ENCODE measurements at places on chromosomes 7 and 10.

DNA sequence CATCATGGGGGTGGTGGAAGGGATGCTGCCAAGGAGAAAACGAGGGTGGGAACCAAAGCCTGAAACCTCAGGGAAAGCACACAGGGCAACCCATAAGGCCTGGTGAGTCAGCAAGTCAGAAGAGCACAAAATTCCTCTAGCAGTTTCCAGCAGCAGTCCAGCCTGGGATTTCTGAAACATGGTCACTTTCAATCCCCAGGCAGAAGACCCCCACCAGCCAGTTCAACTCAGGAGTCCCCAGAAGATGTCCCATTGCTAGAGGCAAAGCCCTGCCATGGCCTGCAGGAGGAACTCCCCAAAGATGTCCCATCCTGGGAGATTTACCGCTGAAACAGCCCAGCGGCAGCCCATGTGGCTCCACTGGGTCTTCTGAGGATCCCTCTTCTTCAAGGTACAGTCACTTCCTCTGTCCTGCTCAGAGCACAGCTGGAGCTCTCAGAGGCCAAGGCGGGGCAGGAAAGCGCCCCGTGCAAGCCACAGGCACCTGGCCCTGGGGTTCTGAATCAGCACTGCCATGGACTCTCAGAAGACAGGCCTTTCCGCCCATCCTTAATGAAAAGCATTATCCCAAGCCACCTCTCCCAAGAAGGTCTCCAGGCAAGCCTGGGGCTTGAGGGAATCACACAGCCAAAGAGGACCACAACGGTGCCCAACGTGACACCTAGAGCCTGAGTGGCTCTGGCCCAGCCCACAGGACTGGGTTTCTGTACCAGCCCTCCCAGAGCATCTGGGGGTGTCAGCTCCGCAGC lies 196.9 kb downstream of the GRID1 start:
- DNase-seq: no peak

GRCh38 chr10:116158036-116158435 lies 115.0 kb downstream of the GFRA1 start:
- no peak for DNase-seq

DNA sequence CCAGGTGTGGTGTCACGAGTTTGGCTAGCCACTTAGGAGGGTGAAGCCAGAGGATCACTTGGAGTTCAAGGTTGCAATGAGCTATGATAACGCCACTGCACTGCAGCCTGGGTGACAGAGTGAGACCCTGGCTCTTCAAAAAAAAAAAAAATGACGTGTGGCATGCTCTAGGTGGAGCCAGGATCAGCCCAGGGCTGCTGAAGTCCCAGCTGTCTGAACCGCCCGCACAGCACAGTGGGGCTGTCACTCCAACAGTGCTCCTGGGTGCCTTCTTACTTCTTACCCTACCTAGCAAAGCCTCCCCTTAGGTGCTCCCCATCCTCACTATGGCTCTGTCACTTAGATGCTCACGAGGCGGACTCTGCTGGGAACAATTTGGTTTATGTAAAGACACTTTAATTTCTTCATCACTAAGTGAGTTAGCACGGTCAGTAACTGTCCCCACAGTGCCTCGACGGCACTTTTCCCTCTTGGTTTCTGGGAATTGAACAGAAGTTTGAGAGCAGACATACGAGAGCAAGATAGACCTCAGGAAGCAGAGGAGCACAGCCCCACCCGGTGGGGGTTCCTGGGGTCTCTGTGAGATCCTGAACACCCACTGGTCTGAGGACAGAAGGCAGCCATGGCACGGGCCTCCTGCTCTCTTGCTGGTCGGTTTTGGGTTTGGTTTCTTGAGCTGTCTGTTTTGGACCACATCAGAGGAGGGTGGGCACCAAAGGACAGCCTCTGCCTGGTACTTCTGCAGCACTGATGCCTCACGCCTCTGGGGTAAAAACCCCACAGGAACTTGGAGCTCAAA lies 66.2 kb upstream of the BTBD16 start:
- DNase-seq: no peak

DNA sequence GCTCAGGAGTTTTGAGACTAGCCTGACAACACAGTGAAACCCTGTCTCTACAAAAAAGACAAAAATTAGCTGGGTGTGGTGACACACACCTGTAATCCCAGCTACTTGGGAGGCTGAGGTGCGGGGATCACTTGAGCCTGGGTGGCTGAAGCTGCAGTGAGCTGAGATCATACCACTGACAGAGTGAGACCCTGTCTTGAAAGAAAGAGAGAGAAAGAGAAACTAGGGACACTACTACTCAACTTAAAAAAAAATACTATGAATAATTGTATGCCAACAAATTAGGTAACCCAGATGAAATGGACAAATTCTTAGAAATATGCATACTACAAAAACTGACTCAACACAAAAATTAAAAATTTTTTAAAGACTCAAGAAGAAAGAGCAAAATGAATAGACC lies 28.5 kb downstream of the SMURF1 start:
- no peak for DNase-seq

DNA sequence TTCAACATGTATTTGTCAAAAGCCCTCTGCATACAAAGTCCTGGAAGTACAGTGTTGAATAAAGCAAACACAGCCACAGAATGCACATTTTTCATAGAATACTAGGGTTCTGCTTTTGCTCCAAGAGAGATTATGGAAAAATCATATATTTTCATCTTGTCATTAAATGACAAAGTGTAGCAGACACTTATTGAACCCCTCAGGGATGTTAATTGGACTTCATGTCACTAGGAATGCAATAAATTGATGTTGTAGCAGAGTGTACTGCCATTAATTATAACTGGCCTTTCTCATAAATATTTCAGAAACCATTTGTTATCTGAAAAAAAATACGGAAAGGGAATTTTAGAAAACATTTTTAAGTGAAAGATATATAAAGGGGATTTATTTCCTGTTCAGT lies 64.5 kb upstream of the TAC1 start:
- no peak for DNase-seq

DNA sequence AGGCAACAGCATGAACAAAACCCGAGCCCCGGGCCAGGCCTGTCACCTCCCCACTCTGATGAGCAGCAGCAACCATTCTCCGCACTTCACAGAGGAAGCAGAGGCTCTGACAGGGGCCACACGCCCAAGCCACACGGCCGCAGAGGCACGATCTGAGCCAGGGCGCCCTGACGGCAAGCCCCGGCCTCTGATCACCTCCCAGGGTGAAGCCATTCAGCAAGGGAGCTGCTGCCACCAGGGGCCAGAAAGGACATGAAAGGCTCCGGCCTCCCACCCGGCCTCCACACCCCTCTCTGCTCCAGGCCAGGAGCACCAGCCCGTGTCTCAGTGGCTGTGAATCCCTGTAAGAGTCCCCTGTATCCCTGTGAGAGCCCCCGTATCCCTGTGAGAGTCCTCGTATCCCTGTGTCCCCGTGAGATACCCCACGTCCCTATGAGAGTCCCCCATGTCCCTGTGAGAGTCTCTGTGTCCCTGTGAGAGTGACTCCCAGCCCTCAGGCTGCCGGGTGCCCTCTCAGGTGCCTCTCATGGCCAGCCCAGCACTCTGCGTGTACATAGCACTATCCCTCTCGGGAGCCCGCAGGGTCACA lies 187.8 kb downstream of the MAD1L1 start:
- DNase-seq: no peak

DNA sequence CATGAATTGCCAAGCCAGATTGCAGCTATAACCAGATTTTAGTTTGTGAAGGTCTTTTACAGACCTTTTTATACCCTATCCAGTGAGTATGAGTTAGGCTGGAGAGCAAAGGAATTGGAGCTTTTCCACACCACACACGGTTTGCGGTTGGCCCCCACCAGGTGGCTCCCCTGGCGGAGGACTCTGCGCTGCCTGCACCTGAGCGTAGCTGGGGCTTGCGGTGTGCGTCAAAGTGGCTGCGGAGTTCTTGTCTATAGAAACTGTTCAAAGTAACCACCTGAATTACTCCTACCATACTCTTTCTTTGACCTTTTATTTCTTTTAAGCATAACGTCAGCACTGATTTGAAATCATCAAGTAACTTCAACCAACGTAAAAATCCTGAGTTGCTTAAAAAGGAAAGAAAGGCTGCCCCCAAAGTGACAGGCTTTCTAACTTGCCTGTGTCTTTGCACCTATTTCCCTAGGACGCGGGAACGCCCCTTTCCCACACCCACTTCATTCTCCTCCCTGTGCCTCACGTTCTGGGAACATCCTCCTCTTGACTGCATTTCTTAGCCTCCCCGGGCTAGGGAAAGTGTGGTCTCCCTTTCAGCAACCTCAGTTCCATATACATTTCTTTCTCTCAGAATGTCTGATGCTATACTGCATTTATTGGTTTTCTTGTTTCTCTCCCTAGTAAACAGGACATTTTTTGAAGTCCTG lies 47.6 kb upstream of the TMEM72 start:
- no peak for DNase-seq

DNA sequence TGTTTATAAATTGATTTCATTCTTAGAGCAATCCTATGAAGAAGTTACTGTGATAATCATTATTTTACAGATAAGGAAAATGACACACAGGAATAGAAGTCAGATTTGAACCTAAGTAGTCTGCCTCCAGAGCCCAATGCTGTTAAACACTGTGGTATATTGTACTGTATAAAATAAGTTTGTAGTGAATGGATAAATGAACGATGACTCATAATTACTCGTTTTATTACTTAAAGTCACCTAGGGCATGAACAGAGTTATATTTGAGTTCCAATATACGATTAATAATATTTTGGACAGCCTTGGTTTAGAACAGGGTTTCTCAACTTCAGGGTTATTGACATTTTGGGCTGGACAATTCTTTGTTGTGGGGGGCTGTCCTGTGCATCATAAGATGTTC lies 7.8 kb upstream of the BTRC start:
- no peak for DNase-seq

- no peak for DNase-seq
Observed at GRCh38 chr10:6320320-6321010, 117.7 kb downstream of the PFKFB3 start.

GRCh38 chr7:47885309-47885986 lies 62.8 kb downstream of the PKD1L1 start:
- DNase-seq: peak; percentile 44

DNA sequence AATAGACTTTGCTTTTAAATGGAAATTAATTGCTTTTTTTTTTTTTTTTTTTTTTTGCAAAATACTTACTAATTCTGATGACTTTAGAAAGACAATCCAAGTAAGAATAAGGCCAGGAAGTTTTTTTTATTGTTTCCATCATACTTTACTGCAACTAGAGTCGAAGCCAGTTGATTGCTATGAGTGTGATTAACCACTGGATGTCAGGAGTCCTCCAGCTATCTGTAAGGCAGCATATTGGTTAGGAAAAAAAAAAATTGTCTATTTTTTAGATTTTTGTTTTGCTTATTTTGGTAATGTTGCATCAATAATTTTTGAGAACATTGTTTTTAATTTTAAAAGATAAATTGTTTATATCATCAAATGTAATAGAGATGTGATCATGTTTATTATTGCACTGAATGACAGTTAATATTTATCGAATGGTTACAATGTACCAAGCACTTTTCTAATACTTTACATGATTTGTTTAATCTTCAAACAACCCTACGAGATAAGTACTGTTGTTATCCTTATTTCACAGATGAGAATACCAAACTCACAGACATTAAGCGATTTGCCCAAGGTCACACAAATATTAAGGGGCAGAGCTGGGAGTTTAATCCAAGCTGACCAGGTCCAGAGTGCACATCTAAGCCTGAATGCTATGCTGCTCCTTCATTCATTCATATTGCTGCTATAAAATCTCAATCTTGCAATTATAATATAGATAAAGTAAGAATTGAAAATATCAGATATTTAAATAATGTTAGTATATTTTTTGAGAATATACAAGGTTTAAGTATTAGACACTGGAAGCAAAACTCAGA lies 19.9 kb upstream of the LMOD2 start:
- DNase-seq: no peak

DNA sequence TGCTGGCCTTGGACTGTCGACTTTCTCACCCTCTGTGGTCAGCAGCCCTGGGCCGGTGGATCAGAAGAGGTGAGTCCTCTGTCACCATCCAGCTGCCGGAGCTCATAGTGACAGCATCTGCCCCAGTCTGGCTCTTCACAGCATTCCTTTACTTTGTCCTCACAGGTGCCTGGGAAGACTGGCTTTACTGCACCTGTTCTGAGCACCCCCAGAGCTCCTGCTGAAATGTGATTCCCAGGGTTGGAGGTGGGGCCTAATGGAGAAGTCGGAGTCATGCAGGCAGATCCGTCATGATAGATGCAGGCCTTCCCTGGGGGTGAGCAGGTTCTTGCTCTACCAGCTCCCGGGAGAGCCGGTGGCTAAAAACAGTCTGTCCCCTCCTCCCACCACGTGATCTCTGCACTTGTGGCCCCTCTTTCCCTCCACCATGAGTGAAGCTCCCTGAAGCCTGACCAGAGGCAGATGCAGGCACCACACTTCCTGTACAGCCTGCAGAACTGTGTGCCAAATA lies 171.5 kb downstream of the ZMYND11 start:
- DNase-seq: no peak

DNA sequence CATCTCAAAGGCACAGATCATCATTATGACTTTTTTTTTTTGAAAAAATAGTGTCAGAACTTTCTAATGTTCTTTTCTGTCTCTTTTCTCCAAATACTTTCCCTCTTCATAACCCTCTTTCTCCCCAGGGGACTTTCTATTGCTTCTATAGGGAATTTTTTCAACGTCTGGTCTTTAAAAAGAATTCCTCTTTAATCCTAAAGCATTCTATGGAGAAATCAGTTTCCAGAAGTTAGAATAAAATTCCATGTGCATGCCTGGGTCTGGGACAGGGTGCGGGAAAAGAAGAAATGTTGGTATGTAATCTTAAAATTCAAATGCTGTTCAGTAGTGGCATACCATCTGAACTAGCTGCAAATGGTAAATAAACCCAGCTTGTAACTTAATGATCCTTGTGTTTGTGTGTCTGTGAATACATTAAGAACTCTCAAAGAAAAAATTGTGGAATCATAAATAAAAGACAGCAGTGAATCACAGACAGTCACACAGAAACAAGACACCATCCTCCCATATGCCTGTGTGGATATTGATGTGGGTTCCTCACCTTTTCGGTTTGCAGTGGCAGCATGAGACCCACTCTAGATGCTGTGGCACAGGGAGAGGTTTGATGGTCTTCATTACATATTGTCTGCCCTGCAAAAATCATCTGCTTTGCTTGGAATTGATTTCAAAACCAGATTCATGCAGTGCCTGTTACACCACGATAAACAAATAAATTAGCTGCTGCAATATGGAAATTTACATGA lies 374.7 kb upstream of the NRP1 start:
- DNase-seq: no peak

GRCh38 chr10:69333205-69333604 lies 54.9 kb downstream of the HK1 start:
- DNase-seq: no peak

DNA sequence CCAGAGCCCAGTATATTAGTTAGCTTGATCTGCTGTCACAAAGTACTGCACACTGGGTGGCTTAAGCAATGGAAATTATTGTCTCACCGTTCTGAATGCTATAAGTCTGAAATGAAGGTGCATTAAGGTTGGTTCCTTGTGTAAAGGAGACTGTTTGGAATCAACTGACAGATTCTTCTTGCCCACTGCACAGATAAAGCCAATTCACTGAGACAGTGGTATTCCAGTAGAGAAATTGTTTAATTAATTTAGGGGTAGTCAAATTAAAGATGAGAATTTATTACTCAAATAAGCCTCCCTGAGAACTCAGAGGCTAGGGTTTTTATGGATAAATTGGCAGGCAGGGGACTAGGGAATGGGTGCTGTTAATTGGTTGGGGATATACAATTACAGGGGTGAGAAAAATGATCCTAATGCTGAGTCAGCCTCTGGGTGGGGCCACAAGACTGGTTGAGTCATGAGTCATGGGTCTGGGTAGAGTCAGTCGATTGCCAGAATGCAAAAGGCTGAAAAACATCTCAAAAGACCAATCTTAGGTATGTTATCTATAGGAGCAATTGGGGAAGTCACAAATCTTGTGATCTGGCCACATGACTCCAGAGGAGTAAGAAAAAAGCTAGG lies 23.5 kb upstream of the SAMD9L start:
- no peak for DNase-seq

Data from activated CD4-positive, alpha-beta T cell treated with anti-CD3 and anti-CD28 coated beads, Interleukin-2, Interleukin-6, amounts not matched to agents 100 ng/mL and 50 ng/mL, durations not matched to agents 16 hours and 8 hours (primary cell).